ENCODE measurements at places on chromosomes 13 and 19. TPM values are rescaled to one million over a fixed set of nuclear protein-coding genes. Genes with fewer than 3 reads are reported as not detected.
A peak's percentile ranks its signal among the peaks of the same experiment; 100 is the strongest.

USHBP1 gene
- 5.6 TPM for polyA plus RNA-seq

PRKD2 gene
- 20.7 TPM for polyA plus RNA-seq

GRCh38 chr19:16366056-16366432, 41.4 kb downstream of the KLF2 start:
- DNase-seq = no peak

KLK3 gene
- polyA plus RNA-seq = not detected

- peak; percentile 43 for DNase-seq
Observed at GRCh38 chr13:97344265-97345175, 89.4 kb upstream of the RAP2A start.

DNA sequence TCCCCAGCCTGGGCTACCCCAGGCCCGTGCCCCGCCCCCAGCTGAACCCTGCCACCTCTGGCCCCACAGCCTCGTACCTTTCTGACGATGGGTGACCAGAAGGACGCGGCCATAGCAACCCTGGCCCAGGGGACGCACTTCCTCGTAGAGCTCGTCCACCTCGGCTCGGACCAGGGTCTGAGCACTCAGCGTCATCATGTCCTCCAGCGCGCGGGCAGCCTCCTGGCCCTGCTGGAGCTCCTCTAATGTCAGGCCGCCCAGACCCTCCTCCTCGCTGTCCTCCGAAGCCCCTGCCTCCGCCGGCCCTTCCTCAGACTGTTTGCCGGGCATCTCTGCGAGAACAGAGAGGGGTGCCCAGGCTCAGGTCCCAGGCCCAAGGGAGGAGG, 975 bp downstream of the SBK2 start:
- no peak for DNase-seq

- no peak for DNase-seq
Observed at GRCh38 chr19:48784527-48784926, 26.3 kb downstream of the BCAT2 start.

ZNF225 gene
- polyA plus RNA-seq = 4.0 TPM

GRCh38 chr13:65964672-65965071, 1265.5 kb downstream of the PCDH9 start:
- no peak for DNase-seq

- no peak for DNase-seq
Observed at GRCh38 chr19:10384580-10384979, 4.2 kb upstream of the TYK2 start.

DNA sequence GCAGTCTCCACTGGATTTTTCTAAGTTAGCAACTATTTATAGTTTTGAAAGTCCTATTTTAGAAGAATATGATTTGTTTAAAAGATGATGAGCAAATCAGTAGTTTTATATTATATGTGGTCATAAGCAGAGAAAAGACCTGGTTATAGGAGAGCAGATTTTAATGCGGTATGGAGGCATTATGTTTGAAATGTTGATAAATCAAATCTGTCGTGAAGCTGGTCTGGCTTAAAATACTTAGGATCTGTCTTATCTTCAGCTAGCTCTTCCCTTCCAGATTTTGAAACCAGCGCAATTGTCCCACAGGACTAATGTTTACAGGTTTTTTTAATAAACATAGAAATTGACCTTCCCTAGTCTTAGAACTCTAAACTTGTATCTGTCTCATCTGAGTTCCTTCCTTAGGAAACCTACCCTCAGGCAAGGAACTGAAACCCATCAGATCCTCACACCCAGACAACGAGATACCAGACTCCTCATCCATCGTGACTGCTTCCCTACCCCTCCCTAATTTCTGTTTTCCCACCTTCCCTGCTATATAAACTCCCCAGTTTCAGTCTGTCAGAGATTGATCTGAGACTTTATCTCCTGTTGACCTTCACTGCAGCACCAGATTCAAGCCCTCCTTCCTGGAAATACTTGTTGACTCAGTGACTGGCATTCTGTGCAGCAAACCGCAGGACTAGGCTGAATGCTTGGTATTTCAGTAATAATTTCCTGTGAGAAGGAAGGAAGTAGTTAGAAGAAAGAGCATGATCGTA, 37.8 kb upstream of the CXCL17 start:
- no peak for DNase-seq

DNA sequence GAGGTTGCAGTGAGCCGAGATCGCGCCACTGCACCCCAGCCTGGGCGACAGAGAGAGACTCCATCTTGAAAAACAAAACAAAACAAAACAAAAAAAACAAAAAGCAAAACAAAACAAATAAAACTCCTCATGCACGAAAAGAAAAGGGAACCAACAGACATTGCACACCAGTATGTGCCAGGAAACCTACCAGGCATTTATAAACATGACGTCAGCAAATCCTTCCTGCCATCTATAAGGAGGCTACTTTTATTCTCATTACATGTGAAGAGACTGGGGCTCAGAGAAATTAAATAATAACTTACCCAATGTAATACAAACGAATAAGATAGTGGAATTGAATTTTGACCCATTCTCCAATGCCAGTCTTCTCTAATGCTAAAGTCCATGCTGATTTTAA, 197.2 kb downstream of the NUFIP1 start:
- no peak for DNase-seq

GRCh38 chr13:20106742-20107141, 54.1 kb downstream of the GJA3 start:
- no peak for DNase-seq

All from forelimb muscle (tissue), 1 donor.